ENCODE measurements at places on chromosomes 1 and 21.

DNA sequence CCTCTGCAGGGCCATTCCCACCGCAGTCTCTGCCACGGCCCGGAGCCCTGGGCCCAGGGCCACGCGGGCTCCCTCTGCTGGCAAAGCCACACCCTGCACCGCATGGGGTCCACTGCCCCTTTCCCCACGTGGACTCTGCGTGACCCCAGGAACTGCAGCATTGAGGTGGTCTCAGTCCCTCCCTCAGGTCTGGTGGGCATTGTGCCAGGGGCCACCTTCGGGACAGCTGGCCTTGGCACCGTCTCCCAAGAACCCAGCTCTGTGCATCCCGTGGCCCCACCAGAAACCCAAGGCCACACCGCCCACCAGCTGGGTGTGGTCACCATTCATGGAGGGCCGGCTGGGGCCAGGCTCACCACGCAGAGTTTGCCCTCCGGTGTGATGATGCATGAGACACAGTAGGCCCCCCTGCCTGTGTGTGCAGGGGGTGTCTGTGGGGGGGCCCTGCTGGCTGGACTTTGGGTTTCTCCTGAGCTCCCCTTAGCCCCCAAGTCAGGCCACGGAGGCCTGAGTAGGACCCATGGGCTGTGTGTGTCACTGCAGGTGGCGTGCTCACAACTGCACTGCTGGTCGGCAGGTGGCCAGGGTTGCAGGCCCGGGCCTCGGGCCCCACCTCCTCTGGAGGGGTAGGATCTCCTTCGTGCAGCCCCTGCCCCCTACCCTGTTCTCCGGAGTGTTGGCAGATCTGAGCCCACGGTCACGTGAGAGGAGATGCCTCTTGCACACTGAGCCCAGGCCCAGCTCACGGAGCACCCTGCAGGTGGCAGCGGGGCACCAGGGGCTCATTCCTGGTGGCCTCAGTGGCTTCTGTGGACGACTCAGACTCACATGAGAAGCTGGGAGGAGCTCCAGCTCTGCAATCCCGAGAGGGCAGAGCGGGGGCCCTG, 5.8 kb downstream of the VWA1 start:
- DNase-seq, result no peak

- DNase-seq, result no peak
Observed at GRCh38 chr1:187949567-187949966, 1120.8 kb downstream of the PLA2G4A start.

- DNase-seq, result no peak
Observed at GRCh38 chr1:31607360-31607759, 10.1 kb upstream of the HCRTR1 start.

- DNase-seq, result peak; percentile 91
Observed at GRCh38 chr1:37807555-37808368, at the start of the genes C1orf122 and YRDC. Gene C1orf122, plus strand, starts transcription at chr1:37807790. Its CDS starts 615 bp downstream, at chr1:37808405. Gene YRDC, minus strand, starts transcription at chr1:37808208. Its CDS starts 28 bp downstream, at chr1:37808180.

DNA sequence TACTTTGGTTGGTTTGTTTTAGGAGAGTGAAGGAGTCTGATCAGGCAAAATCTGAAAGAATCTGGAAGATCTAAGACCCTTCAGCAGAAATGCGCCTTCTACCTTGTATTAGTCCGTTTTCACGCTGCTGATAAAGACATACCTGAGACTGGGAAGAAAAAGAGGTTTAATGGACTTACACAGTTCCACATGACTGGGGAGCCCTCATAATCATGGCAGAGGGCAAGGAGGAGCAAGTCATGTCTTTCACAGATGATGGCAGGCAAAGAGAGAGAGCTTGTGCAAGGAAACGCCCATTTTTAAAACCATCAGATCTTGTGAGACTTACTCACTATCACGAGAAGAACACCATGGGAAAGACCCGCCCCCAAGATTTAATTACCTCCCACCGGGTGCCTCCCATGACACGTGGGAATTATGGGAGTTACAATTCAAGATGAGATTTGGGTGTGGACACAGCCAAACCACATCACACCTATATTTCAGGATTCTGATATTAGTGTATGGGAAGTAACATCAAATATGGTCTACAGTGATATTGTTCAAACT, 99.3 kb downstream of the GLUL start:
- DNase-seq, result no peak

GRCh38 chr1:172566196-172566997, 33.4 kb downstream of the SUCO start:
- no peak for DNase-seq

DNA sequence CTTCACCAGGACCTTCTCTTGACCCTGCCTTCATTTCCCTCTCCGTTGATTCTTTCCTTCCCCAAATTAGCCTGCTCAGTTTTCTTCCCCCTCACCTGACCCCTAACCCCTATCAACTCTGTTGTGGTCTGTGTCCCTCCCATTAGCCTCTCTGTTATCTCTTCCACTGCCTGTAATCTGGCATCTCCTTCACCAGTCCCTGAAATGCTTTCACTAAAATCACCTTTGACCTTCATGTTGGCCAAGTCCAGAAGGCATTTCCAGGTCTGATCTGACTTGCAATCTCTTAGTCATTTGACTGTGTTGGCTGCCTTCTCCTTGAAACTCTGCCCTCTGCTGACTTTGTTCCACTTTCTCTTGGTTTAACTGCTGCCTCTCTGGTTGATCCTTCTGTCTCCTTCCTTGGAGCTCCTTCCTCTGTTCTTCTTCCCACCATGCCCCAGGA, 28.2 kb downstream of the ATP8B2 start:
- DNase-seq, result peak; percentile 38

GRCh38 chr1:160671603-160672517, 25.0 kb upstream of the SLAMF1 start:
- no peak for DNase-seq

DNA sequence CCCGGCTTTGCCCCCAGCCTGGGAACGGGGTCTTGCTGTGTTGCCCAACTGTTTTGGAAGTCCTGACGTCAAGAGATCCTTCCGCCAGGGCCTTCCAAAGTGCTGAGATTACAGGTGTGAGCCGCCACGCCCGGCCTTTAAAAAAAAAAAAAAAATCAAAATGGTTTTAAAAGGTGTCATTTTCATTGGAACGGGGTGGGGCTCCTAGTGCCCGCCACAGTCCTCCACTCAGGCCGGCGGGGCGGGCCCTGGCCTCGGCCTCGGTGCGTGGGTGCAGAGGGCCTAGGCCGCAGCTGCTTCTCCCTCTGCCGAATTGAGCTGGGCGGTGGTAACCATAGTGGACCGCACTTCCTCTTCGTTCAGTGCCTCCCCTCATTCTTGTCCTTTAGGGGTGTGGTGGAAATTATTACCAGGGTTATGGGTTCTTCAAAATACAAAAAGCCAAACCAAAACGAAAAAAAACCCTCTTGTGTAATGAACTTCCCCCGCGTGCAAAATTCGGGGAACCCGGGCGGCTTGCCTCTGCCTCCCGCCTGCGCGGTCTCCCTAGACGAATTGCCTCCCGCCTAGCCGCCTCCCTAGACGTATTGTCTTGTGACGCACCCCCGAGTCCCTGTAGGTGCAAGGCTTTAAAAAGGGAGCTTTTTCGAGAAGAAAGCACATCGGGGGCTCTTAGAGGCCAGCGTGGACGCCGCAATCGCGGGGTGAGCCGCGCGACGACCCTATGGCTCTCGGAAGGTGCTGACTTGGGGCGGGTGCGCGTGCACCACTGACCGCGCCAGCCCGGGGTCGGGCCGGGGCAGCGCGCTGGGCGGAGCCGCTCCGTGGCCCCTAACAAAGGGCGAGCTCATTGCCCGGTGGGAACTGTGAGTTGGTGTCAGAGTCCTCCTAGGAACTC, 10.5 kb upstream of the SPEN start:
- DNase-seq, result no peak

DNA sequence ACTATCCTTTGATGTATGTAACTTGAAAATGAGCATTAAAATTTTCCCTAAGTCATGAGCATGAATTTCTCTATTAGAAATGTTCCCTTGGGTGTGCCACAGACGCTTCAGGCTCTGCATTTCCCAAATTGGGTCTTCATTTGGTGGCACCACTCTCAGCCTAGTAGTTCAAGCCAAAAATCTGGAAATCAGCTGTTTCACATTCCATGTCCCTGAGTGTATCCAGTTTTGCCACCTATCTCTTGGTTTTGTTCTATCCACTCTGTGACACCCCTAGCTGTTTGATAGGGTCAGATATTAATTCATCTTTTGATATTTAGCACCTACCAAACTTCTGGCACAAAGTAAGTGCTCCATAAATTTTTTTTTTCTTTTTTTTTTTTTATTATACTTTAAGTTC, 89.5 kb upstream of the DPH5 start:
- no peak for DNase-seq

GRCh38 chr1:35554266-35555211, 2.7 kb downstream of the KIAA0319L start:
- no peak for DNase-seq

GRCh38 chr1:76500116-76500515, 367.2 kb upstream of the ST6GALNAC5 start:
- DNase-seq, result no peak

DNA sequence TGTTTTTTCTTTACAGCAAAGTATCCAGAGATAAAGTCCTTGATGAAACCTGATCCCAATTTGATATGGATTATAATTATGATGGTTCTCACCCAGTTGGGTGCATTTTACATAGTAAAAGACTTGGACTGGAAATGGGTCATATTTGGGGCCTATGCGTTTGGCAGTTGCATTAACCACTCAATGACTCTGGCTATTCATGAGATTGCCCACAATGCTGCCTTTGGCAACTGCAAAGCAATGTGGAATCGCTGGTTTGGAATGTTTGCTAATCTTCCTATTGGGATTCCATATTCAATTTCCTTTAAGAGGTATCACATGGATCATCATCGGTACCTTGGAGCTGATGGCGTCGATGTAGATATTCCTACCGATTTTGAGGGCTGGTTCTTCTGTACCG, 6.5 kb downstream of the DEGS1 start:
- no peak for DNase-seq

DNA sequence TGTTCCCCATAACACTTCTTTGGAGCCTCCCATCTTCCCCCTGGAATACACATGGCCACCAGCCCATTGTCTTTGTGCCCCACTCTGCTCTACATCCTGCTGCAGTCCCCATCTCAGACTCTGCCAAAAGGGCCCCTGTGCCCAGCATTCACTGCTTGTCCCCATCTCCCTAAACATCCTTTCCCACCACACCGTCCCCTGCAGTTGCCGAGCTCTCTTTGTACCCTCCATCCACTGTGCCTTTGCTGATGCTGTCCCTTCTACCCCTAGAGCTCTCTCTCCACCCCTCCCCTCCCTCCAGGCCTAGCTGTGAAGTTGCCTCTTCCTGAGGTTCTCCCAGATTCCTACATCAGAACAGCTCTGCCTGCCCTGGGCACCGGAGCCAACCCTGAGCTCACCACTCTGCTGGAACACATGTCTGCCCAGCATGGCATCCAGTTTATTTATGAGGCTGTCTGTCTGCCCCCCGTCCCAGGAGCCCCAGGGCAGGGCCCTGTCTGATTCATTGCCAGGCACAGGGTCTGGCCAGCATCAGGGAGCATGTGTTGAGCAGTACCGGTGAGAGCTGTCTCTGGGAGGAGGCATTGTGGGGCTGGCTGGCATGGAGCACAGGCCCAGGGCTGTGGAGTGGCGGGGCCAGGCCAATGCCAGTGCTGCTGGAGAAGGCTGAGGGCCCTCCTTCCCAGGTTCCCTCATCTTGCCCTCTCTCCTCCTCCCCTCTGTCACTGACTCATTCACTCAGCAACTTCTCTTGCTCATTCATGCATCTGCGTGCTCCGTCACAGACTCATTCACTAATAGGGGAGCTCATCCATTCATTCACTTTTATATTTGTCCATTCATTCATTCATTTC, 28.8 kb downstream of the EDN2 start:
- no peak for DNase-seq

- no peak for DNase-seq
Observed at GRCh38 chr21:28614791-28615190, 377.9 kb downstream of the LTN1 start.

DNA sequence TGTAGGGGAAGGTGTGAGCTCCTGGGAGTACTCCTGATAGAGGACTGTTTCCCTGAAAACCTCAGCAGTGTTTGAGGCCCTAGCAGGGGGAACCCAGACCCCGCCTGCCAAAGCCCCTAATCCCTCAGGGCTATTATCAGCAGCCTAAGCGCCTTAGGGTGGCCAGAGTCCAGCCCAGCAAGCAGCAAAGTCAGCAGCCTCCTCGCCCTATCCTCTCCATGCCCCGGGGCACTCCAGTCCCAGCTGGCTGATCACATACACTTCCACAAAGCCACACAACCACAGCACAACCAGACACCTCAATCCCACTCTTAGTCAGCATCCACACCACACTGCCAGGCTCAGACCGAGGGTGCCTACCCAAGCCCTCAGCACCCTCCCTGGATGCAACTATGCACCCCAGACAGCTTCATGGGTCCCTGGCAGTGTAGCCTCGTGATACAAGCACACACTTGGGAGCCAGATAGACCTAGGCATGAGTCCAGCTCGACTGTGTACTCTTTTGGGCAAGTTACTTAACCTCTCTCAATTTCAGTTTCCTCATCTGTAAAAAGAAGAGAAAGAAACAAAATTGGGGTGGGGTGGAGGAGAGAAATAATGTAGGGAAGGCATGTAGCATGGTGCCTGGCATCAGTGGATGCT, 7.1 kb downstream of the IGSF9 start:
- no peak for DNase-seq

DNA sequence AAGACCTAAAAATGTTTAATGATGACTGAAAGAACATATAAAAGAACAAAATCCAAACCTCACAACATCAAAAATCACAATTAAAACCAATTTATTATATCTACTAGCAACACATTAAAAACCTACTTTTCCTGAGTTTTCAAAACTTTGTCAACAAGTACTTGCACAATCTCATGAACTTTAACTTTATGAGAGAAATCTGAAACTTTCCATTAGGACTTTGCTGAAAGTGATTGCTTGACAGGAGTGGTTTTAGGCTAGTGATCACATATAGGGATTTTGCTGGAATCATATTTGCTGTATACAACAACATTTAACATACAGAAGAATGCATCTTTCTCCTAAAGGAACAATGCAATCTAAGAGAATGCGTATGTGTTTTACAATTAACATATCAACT, 13.2 kb downstream of the HNRNPR start:
- no peak for DNase-seq

- DNase-seq, result no peak
Observed at GRCh38 chr1:212402666-212403321, 11.9 kb downstream of the PACC1 start.

GRCh38 chr21:35859677-35860076, 200.6 kb downstream of the SETD4 start:
- no peak for DNase-seq
